ENCODE measurements at places on chromosomes 12 and 14.

- no peak for DNase-seq
These were observed 6.4 kb downstream of the GAS2L3 start for GRCh38 chr12:100579844-100580243.

GRCh38 chr12:117587631-117588287 is 226.3 kb upstream of the NOS1 start:
- DNase-seq = peak; percentile 30

GRCh38 chr12:28583701-28584261 is 393.5 kb downstream of the CCDC91 start:
- DNase-seq = no peak

- no peak for DNase-seq
These were observed 33.5 kb downstream of the TSHR start for GRCh38 chr14:80988735-80989429.

- DNase-seq = no peak
These were observed 393.0 kb downstream of the C12orf75 start for GRCh38 chr12:105723494-105723893.

DNA sequence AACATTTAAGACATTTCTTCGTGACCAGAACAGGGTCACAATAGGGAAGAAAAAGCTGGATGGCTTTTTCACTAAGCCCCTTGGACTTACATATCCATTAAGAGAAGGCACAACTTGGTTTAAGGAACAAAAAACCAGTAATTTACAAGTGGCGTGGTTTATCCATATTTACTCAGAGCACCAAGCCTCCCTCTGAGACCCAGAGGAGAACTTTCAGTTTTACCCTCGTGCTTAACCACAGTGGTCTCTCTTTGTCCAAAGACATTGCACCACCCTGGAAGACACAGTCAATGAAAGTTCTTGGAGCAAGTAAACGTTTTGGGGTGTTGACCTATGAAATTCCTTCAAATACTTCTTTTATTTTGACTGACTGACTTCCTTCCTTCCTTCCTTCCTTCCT is 52.5 kb downstream of the SSPN start:
- no peak for DNase-seq

DNA sequence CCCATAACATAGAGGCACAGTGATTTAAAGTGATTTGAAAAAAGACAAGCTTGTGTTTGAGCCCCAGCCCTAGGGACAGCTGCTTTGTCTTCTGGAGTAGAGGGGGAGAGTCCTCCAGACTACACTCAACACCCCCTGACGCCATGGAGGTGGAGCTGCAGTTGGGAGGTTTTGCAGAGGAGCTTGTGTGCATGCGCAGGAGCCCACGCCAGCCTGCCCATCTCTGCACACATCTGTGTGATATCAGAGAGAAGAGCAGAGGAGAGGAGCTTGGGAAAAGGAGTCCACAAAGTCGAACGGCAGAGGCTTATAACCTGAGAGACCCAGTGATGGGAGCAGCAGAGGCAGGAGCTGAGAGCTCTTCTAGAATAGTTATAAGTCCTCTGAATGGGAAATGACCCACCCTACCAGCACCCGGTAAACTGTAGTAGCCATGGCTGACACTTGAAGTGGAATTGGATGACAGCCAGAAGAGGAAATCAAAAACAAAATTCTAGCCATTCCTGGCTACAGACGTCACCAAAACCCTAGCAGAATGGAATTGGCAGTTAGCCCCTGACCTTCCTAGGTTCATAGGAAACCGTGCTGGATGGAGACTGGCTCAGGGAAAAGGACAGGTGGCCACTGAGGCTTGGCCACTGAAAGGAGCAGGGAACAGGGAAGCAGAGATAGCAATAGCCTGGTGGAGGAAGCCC is 185.1 kb upstream of the VASH1 start:
- DNase-seq = no peak

GRCh38 chr12:4939418-4940023 is 29.8 kb downstream of the KCNA1 start:
- DNase-seq = no peak

DNA sequence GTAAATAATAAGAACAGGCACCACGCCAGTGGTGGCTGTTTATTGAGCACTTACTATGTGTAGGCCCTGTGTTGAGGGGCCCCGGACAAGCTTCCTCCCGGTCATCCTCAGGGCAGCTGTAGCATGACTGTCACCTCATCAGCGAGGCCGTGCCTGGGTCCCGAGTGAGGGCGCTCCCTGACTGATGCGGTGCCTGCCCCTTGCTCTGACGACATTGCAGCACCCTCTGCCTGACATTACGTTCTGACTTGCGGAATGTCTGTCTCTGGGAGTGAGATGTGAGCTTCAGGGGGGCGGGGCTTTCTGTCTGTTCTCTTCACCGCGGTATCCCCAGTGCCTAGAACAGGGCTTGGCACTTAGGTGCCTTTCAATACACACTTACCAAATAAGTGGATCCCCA is 167.6 kb downstream of the RBM19 start:
- no peak for DNase-seq

- peak; percentile 11 for DNase-seq
These were observed 987 bp downstream of the CCER1 start for GRCh38 chr12:90953956-90954421.

GRCh38 chr14:32578181-32578580 is 249.1 kb downstream of the AKAP6 start:
- DNase-seq = no peak

- no peak for DNase-seq
These were observed 341.2 kb upstream of the MGAT4C start for GRCh38 chr12:86597431-86597830.

- no peak for DNase-seq
These were observed 20.1 kb downstream of the TSPAN9 start for GRCh38 chr12:3097186-3097804.

GRCh38 chr14:105477660-105478397 is 3.2 kb downstream of the CRIP2 start:
- DNase-seq = no peak

DNA sequence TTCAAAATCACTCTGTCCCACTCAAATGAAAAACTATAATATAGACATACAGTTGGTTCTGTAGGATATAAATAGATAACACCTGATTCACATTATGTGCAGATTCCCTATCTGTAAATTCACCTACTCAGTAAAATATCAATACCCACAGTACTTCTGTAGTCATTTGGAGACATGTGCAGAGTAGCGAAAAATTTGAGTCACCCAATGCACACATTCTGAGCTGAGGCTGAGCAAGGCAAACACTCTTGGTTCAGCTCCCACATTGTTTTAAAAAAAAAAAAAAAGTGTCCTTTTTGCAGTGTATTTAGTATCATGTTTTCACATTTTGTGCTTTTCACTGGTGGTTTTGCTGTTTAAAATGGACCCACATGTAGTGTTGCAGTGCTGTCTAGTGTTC is 27.3 kb upstream of the BBS10 start:
- DNase-seq = no peak

GRCh38 chr14:53346988-53347387 is 193.9 kb upstream of the DDHD1 start:
- no peak for DNase-seq

- DNase-seq = no peak
These were observed 42.0 kb downstream of the GPHB5 start for GRCh38 chr14:63276492-63277342.

GRCh38 chr14:89232265-89233070 is 184.6 kb downstream of the FOXN3 start:
- no peak for DNase-seq

- no peak for DNase-seq
These were observed 1023.0 kb upstream of the ATXN7L3B start for GRCh38 chr12:73514672-73515071.

DNA sequence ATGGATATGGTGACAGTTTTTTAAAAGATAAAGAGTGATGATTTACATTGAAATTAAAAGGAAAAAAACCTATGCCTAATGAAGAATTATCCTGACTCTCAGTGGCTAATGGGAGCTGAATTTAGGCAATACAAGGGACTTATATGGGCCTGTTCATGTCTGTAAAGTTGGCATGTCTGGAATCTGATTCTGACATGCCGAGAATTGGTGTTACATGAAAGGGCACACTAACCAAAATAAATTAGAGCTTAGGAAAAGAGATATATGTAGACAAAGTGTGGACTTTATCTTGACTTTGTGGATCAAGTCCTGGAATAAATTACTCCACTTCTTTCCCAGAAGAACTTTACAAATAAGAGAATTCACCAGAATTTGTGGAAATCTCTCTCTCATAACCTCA is 1.1 kb downstream of the TDG start:
- no peak for DNase-seq
